ENCODE measurements at places on chromosomes 11 and 22.

DNA sequence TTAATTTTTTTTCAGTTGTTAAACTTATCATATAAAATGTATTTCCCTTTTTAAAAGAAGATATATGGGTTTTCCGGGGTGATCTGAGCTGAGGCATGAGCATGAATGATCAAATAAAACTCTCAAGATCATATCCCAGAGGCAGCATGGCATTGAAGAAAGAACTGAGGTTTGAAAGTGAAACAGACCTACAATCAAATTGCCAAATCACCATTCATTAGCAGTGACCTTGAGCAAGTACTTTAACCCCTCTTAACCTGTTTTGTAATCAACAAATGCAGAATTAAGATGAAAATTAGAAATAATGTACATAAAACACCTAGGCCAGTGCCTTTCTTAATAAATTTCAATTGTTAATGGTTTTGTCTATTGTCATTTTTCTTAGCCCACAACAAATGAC lies 116.0 kb downstream of the RBFOX2 start:
- no peak for DNase-seq

GRCh38 chr11:113248702-113249490 lies 65.5 kb upstream of the TTC12 start:
- no peak for DNase-seq

GRCh38 chr22:39332441-39333064 lies 13.1 kb upstream of the RPL3 start:
- DNase-seq = no peak

- DNase-seq = no peak
Measured at GRCh38 chr11:82403640-82404305, 329.9 kb downstream of the FAM181B start.

- DNase-seq = no peak
Measured at GRCh38 chr11:57219021-57219627, 17.9 kb downstream of the APLNR start.

GRCh38 chr11:125111001-125111342 lies 454 bp downstream of the TMEM218 start:
- no peak for DNase-seq

GRCh38 chr22:44814266-44815098 lies 62.1 kb downstream of the ARHGAP8 start:
- no peak for DNase-seq

DNA sequence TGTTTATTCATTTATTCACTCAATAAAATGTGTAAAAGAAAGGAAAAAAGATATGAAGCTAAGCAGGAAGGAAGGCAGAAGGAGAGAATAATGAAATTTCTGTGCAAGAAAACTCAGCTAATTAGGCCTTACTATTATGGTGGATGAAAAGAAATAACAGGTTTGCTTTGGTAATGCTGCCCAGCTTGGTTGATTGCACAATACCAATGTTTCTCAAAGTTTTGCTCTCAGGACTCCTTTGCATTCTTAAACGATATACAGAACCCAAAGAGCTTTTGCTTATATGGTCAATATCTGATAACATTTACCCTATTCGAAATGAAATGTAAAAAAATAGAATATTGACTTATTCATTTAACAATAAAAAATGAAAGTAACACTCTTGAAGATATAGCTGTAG lies 7.3 kb upstream of the CTSC start:
- DNase-seq = no peak

- no peak for DNase-seq
Measured at GRCh38 chr11:28625532-28625931, 517.3 kb downstream of the METTL15 start.

GRCh38 chr11:3090096-3090901 lies 33.1 kb upstream of the CARS1 start:
- no peak for DNase-seq

DNA sequence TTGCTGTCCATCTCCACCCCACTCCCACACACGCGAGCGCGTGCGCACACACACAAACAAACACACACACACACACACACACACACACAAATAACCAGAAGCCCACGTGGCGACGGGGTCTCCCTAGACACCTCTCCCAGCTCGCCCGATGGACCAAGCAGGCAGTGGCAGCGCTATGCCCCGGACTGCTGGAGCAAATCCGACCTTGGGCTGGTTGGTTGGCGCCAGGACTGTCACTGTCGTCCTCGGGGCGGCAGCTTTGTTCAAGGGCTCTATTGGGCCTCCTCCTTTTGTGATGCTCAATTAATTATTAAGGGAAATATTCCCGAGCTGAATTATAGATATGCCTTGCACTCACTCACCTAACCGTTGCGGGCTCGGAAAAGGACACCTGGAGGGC lies 1.7 kb upstream of the KCNA4 start:
- DNase-seq = no peak

GRCh38 chr11:118673361-118674081 lies 5.9 kb downstream of the TREH start:
- DNase-seq = no peak

DNA sequence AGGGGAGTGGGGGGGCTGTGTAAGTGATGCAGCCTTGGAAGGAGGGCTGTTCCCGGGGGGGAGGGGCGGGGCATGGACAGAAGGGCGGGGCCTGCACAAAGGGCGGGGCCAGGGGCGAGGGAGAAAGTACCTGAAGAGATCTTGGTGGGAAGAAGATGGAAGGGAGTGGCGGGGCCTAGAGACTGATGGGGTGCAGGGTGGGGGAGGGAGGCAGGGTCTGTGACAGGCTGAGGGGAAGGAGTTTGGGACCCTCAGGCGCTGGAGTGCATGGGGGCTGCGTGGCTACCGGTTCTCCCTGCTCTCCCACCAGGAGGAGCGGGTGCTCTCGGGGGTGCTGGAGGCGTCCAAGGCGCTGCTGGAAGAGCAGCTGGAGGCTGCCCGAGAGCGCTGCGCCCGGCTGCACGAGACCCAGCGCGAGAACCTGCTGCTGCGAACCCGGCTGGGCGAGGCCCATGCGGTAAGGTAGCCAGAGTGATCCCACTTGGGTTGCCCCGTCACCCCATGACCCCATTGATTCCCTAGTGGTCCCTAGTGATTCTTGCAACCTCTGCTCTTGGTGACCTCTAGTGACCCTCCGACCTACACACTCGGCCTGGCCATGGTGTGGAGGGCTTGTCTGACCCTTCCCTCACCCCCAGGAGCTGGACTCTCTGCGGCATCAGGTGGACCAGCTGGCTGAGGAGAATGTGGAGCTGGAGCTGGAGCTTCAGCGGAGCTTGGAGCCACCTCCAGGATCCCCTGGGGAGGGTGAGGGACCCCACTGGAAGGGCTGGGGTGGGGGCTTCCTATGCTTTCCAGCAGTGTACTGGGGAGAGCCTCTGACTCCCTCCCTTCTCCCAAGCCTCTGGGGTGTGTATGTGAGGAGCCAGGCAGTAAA lies 3.1 kb downstream of the CCDC88B start:
- DNase-seq = no peak

DNA sequence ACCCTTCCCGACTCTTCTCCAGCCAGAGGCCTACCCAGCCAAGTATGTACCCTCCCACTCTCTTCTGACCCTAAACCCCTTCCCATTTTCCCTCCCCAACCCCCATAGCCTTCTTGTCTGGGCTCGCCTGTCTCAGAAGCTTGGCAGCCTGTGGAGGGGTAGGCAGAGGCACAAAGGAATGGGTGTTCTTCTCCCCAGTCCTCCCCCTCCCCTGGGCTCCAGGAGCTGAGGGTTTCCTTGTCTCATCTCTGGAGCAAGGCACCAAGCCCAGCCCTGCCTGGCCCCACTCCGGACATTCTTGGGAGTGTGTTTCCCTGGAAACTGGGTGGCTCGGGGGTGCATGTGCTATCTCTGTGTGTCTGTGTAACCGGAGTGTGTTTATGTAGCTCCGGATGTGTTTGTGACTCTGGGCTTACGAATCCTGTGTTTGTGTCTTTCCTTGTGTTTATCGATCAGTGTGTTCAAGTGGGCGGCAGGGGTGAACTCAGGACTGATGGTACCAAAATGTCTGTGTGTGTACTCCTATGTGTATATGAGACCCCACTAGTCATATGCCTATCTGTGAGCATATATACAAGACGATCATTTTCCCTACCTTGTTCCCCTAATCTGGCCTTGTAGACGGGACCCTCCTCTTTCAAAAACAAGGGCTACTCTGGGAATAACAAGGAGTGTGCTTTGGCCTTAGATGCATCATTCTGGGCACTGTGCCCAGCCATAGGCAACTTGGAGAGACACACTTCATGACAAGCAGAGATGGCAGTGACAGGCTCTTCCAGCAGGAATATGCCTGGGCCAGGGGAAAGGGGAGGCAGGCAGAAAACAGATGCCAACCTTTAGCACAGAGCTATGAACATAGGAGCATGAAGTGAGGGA lies 10.9 kb downstream of the PHLDB1 start:
- DNase-seq = no peak

GRCh38 chr11:132106096-132106982 lies 735.9 kb downstream of the NTM start:
- no peak for DNase-seq

DNA sequence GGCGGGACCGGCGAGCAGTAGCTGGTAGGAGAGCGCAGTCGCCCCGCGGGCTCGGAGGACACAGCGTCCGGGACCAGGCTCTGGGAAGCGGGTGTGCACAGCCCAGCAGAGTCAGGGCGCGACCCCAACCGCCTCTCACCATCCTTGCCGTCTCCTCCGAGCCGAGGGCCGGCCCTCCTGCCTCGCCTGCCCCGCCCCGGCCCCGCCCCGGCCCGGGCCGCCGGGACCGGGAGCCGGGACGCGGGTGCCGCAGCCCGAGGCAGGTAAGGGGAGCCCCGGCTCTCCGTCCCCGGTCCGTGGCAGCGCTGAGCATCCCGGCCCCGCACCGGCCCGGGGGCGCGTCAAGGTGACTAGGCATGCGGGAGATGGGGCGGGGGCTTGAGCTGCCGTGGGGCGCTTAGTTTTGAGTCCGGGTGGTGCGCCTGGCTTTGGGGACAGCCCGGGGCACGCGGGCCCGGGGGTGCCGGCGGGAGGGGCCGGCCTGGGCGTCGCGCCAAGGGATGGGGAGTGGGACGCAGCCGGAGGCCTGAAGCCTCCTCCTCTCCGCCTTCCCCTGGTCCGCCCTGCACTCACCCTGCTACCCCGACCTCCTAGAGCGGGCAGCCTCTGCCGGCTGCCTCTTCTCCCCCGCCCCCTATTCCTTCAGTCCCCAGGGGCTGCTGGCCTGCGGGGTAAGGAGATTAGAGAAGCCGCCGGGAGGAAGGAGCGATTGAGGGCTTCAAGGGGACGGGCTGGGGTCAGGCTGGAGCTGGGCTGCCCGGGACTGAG lies at the start of gene ABCG4:
ABCG4 (plus strand) TSS at position 35 of the 768 bp plus-strand sequence. CDS start 914 bp downstream, outside the sequence.
- no peak for DNase-seq
